ENCODE measurements at places on chromosomes 5 and 9.
A peak's percentile ranks its signal among the peaks of the same experiment; 100 is the strongest.

DNA sequence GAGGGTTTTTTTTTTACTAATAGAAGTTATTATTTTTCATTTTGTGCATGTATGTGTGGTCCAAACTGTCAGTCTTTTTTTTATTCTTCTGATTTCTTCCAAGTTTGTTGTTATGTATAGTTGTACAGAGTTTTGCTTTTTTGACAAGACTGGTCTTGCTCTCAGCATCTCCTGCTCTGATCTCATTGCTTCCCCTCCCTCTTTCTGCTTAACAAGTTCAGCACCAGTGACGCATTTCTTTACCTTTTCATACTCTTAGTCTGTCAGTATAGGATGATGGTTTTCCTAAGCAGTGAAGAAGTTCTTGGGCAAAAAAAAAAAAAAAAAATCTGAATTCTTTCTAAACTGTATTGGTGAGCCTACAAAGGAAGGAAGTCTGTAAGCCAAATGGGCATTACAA, 135.1 kb downstream of the CD180 start:
- DNase-seq, result no peak

- DNase-seq, result no peak
Observed at GRCh38 chr5:105167092-105167491, 1604.5 kb upstream of the NUDT12 start.

- DNase-seq, result no peak
Observed at GRCh38 chr5:130021876-130022275, 117.6 kb downstream of the CHSY3 start.

DNA sequence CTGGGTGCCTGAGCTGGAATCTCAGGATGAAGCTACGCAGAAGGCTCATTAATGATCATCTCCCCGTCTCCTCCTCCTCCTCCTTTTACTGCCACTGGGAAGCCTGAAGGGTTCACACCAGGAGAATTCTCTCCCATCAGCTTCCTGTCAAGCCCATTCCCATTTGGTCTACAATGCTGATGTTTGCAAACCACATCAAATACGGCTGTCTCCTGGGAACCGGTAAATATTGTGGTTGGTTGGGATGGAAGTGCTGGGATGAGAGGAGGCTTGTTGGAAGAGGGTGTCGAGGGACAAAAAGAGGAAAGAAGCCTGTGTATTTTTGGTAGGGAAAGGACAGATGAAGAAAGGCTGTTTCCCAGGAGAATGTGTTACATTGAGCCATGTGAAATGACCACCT, 13.2 kb upstream of the S1PR3 start:
- DNase-seq, result no peak

DNA sequence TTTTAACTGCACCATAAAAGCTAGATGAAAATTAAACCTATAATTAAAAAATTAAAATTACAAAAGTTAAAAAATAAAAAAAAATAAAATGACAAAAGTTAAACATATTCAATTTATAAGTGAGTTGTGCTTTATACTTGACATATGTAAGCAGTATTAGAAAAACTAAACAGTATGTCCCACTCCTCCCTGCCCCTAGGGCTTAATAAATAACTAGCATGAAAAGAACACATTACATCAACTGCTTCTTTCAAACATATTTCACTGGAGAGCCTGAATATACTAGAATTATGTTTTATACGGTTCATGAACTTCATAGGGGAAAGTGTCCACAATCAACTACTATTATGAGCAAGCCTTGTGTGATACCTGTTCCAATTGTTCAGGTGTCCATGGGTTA, 47.6 kb downstream of the ECPAS start:
- DNase-seq, result no peak

DNA sequence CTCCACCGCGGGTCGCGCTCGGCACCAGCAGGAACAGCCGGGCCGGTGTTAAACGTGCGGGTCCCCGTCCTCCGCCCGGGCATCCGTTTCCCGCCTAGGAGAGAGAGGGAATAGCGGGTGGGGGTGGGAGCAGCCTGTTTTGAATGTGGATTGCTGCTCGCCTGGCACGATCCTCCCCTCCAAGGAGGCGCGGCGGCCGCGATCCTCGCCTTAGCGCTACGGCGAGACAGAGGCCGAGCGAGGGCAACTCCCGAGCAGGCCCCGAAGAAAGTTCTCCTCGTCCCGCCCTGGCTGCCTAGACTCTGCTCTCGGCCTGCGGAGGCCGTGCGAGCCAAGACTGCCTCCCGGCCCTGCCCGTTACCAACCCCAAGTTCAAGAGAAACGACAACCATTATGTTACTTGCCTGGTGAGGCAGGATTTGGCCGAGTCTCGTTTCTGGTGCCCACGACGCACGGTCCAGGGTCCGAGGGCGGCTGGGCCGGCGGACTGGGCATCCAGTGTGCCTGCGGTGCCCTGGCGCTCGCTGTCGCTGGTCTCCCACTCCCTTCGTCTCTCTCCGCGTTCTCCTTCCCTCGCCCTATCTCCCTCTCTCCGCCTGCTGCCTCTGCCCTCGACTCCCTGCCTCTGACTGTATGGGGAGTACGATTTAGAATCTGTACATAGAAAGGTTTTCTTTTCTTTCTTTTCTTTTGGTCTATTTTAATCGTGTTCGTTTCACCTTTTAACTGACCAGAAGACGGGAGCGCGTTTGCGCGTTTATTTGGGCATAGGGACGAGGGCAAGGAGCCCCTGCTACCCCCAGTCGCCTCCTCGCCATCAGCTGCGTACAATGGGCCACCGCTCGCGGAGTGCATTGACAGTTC, 724 bp downstream of the NR2F1-AS1 start:
- DNase-seq, result no peak

DNA sequence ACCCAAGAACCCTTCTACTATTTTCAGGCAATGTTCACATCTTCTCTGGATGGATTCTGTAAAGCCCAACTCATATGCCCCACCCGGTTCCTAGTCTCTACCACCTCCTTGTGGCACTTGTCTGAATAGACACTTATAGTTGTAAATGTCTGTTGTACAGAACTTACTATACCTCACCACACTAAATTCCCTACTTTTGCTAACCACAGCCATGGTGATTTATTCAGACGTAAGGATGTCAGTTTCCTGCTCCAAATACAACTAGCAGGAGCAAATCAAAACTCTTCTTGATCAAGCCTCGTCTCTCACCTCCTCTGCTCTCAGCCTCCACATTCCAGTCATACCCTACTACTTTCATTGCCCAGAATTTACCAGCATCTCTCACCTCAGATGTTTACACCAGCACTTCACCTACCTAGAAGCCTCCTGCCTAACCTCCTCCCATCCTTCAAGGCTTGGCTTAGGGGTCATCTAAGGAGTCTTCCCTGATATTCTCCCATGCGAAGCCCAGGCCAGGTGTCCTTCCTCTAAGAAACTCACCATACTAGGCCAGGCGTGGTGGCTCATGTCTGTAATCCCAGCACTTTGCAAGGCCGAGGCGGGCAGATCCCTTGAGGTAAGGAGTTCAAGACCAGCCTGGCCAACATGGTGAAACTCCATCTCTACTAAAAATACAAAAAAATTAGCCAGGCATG, 75.5 kb downstream of the MAPKAP1 start:
- DNase-seq, result no peak

DNA sequence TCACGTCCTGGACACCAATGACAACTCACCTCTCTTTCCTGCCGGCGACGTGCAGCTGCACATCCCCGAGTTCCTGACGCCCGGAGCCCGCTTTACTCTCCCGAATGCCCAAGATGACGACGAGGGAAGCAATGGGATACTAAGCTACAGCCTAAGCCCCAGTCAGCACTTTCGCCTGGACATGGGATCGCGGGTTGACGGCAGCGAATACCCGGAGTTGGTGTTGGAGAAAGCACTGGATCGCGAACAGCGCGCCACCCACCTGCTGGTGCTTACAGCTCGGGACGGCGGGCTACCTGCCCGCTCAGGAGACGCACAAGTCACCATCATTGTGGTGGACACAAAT, 1.1 kb downstream of the PCDHAC1 start:
- DNase-seq, result no peak

GRCh38 chr5:173547579-173547978, 68.9 kb downstream of the BOD1 start:
- no peak for DNase-seq

DNA sequence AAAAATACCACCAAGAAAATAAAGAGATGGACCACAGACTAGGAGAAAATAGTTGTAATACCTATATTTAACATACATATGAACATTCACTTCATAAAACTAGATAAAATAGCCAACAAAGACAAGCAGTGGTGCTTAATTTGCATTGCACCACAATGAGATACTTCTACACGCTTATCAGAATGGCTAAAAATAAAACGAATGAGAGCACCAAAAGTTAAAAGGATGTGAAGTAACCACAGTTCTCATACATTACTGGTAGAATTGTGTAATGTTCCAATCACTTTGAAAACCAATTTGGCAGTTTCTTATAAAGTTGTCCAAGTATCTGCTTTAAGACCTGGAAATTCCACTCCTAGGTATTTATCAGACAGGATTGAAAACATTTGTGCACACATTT, 198.9 kb upstream of the SGCD start:
- DNase-seq, result no peak

GRCh38 chr9:73869264-73869663, 627.9 kb upstream of the RORB start:
- peak; percentile 12 for DNase-seq

DNA sequence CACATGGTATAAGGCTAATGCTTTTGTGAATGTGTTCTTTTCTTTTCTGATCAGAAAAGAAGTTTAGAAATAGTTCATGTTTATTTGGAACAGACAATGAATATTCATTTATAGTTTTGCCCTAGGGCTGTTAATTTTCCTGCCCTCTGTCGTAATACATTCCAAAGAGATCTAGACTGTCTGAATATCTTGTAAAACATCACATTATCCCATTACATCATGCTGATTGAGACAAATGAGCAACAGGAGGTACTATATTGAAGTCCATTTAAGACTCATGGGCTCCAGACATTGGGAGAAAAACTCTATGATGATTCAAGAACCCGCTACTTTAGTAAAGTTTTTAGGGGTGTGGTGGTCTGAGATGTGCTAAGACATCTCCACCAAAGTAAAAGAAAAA, 121.2 kb upstream of the MAP1B start:
- no peak for DNase-seq

DNA sequence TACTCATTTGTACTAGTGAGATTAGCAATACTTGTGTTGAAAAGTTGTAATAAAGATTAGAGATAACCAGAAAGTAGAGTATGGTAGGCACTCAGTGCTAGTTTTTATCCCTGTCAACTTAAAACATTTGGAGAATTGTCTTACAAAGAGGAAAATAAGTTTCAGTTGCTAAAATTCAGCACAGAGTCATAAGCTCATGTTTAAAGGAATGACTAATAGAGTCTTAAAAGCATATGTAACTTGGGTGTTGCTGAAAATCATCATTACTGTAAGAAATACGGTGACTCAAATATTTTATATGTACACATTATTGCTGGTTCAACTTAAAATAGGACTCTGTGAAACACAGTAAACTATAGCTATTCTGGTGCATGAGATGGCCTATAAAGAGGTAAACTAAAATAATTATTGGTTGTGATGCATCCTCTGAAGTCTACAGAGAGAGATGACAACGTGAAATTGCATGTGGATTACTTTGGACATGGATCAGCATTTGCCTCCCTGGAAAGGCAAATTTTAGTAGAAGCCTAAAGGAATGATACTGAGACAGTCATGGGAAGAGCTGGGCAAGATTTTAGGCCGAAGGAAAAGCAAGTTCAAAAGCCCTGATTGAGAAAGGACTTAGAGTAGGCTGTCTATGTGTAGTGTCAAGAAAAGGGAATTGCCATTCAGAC, 34.6 kb downstream of the SGCD start:
- DNase-seq, result no peak

DNA sequence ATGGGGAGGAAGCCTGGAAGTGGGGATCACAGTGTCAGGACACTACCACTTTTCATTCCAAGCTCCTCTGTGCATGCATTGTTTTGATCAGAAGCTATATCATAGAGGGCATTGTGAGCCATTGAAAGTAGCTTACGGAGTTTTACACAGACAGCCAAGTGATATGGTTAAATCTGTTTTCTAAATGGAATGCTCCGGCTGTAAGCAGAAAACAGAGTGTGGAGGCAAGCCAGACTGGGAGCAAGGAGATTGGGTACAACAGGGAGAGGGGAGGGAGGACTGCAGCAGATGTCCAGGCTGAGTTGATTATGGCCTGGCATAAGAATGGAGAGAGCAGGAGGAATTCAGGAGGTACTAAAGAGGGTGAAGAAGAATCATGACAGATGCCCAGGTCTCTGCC, 15.5 kb upstream of the SOWAHA start:
- DNase-seq, result no peak

GRCh38 chr9:95133325-95133705, 184.2 kb downstream of the FANCC start:
- DNase-seq, result no peak

- DNase-seq, result no peak
Observed at GRCh38 chr9:108956631-108957026, 22.4 kb downstream of the ABITRAM start.

GRCh38 chr5:57953792-57954191, 471.2 kb upstream of the ACTBL2 start:
- DNase-seq, result no peak
